Glomerular endothelial cell (primary cell): ENCODE measurements at places on chromosomes 6 and 20.

DNA sequence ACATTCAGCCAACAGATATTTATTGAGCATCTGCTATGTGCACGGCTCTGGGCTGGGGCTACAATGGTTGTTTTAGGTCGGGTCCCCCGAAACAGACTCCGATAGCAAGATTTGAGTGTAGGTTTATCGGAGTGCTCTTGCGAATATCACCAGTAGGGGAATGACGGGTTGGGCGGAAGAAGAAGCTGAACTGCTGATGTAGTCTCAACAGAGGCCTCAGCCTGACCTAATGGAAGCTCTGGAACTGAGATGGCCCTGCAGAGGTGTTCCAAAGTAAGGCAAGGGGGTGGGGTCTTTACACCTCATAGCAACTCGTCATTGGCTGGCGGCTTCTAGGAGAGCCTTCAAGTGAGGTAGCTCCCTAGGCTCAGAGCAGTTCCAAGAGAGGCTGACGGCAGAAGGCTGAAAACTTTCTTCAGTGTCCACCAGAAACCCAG lies 1.1 kb downstream of the L3MBTL1 start:
- DNase-seq: no peak

- DNase-seq: no peak
Measured at GRCh38 chr6:163948250-163948649, 533.7 kb downstream of the QKI start.

- no peak for DNase-seq
Measured at GRCh38 chr20:46260480-46260879, 47.8 kb downstream of the CDH22 start.

DNA sequence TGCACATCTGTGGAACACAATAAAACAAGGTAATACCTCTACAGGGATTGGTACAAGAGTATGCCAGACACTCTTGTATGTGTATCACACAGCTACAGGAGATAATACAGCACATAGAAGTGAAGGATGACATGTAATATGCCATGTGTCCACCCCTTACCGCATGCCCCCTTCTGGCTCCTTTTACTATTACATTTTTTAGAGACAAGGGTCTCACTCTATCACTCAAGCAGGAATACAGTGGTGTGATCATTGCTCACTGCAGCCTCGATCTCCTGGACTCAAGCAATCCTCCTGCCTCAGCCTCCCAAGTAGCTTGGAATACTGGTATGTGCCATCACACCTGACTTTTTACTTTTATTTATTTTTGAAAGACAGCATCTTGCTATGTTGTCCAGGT lies 4.2 kb upstream of the NCR3 start:
- no peak for DNase-seq

GRCh38 chr6:105994591-105995390 lies 91.3 kb upstream of the PRDM1 start:
- DNase-seq: no peak

- no peak for DNase-seq
Measured at GRCh38 chr6:125808060-125808459, 17.3 kb downstream of the NCOA7 start.

GRCh38 chr6:118965371-118965770 lies 30.4 kb upstream of the MCM9 start:
- no peak for DNase-seq

DNA sequence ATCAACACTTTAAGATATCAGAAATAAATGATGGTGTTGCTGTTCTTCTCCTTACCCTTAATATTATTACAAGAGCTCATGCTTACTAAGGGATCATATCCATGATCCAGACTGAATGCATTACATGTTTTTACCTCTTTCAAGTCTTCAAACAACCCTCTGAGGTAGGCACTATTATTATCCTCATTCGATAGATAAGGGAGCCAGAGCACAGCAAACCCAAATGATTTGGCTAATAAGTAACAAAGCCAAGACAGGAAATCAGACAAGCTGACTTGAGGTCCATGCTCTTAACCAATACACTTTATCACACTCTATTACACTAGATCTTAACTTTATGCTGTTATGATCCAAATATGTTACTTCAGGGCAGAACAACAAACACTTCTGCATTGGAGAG lies 145.9 kb downstream of the RALGAPA2 start:
- DNase-seq: no peak

DNA sequence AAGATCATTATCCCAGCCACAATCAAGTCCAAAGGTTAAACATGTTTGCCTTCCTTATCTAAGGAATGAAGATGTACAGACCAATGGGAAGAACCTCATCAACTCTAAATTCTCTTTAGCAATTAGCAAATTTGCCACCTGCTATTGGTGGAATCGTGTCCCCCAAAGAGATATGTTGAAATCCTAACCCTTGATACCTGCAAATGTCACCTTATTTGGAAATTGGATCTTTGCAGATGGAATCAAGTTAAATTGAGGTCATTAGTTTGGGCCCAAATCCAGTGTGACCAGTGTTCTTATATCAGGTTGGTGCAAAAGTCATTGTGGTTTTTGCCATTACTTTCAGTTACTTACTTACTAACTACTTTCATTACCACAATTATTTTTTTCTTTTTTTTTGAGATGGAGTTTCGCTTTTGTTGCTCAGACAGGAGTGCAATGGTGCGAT lies 31.3 kb downstream of the KLHL31 start:
- DNase-seq: no peak

GRCh38 chr20:7214081-7214740 lies 446.7 kb downstream of the BMP2 start:
- no peak for DNase-seq

DNA sequence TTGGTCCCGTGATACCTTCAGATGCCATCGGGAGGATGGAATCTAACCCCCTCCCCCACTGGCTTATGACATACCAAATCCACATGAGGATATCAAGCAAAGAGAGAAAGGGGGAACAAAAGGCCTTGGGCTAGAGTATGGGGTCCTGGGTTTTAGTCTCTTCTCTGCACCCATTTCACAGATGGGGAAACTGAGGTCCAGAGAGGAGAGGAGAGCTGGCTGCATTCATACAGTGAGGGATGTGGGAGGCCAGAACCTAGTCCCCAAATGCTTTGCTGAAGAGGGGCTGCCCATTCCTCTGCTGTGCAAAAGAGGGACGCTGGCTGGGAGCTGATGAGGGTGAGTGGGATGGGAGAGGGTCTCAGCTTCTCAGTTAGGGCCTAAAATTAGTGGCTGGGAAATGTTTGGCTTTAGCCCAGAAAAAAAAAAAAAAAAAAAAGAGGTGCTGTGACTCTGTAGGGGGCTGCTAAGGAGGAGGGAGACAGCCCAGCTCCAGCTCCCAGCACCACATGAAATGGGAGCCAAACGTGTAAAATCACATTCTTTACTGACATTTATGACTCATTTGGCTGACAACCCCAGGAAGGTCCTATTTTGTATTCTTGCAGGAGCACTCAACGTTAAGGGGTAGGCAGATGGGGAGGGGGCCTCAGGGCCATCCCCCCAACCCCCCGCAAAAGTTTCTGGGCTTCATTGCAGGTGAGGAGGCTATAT lies 11.9 kb downstream of the XKR7 start:
- DNase-seq: no peak

GRCh38 chr6:26130581-26131249 lies 43.5 kb downstream of the HFE start:
- no peak for DNase-seq

- DNase-seq: no peak
Measured at GRCh38 chr6:168838037-168838399, 397.0 kb downstream of the SMOC2 start.

- no peak for DNase-seq
Measured at GRCh38 chr20:51574248-51575033, 31.9 kb upstream of the NFATC2 start.

DNA sequence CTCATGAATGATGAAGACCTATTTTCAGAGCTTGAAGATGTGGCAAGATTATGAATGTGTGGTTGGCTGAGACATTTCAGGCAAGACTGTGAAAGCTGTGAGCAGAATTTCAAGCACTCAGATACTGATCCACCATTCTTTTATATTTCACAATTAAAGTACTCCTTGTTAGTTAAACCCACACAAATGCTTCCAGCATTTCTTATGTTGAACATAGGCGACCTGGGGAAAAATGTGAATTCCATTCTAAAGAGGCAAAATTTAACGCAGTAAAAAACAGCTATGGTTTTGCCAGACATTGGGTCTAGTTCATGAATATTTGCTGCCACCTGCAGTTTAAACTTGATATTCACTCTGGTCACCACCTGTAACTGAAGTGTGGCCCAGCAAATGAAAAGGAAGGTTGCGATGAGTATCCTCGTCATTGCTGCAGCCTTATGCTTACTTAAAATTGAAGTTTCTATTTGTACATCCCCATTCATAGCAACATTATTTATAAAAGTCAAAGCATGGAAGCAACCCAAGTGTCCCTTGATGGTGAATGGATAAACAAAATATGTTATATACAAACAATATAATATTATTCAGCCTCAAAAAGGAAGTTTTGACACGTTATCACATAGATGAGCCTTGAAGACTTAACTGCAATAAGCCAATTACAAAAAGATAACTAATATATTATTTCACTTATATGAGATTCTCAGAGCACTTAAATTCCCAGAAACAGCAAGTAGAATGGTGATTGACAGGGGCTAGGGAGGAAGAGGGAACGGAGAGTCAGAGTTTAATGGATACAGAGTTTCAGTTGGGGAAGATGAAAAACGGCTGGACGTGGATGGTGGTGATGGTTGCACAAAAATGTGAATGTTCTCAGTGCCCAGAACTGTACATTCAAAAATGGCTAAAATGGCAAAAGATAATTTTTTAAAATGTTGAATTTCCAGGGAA lies 32.4 kb upstream of the FAM184A start:
- DNase-seq: peak; percentile 45
